SK-N-SH (cell line): ENCODE measurements at places on chromosomes 2 and 18. TPM values are rescaled to one million over a fixed set of nuclear protein-coding genes. Genes with fewer than 3 reads are reported as not detected.

- H3K4me1 ChIP-seq = no peaks in the 10 kb centered on the region
- H3K27ac ChIP-seq = peak overlapping the region; percentile 49
- no peaks in the 10 kb centered on the region for H3K27me3 ChIP-seq
- H3K4me3 ChIP-seq = no peak overlapping the region
Observed at GRCh38 chr2:201831469-201831868, 25.1 kb downstream of the CDK15 start.

- H3K4me1 ChIP-seq = no peaks in the 10 kb centered on the region
- no peak for DNase-seq
- H3K4me3 ChIP-seq = no peak overlapping the region
- H3K27ac ChIP-seq = no peak overlapping the region
- no peaks in the 10 kb centered on the region for H3K36me3 ChIP-seq
Observed at GRCh38 chr2:229363185-229363814, 92.2 kb upstream of the PID1 start.

DNA sequence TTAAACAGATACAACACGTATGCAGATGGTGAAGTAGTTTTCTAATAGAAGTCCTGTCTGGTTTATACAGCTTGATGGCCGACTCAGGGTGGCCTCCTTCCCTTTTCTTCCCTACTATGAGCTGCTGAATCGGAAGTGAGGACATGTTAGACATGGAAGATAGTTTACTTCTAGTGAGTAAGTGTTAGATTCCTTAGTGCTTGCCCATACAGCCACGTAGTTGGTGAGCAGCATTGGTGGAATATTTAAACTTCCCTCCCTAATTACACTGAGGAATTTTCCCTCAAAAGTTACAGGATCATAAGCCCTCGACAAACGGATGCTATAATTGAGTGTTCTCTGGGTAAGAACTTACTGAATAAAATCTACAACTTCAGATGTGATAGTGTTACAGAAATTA, 52.1 kb downstream of the RHBDD1 start:
- H3K4me1 ChIP-seq = peaks cover 2% of the 10 kb centered on the region
- H3K36me3 ChIP-seq = peaks cover 3% of the 10 kb centered on the region
- no peak overlapping the region for H3K27ac ChIP-seq

GRCh38 chr2:16069933-16070647, 129.7 kb downstream of the MYCN start:
- no peaks in the 10 kb centered on the region for H3K4me1 ChIP-seq
- no peak for DNase-seq
- no peak overlapping the region for H3K27ac ChIP-seq
- H3K27me3 ChIP-seq = no peaks in the 10 kb centered on the region

DNA sequence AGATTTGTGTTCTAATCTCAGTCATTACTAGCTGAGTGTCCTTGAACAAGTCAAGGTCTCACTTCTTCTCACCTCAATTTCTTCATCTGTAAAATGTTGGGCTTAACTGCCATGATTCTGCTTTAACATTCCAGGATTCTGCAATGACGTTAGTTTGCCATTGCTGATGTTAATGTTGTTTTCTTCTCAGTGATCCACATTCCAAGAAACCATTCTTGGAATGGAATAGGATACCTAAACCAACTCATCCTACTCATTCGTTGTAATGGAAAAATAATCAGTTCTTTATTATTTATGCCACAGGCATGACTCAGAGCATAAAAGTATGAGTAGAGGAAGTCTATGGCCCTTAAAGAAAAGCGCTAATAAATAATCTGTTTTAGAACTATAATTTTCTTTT, 140.2 kb upstream of the ETAA1 start:
- no peaks in the 10 kb centered on the region for H3K36me3 ChIP-seq
- H3K27me3 ChIP-seq = no peaks in the 10 kb centered on the region
- no peak overlapping the region for H3K27ac ChIP-seq
- DNase-seq = no peak
- peaks cover 26% of the 10 kb centered on the region for H3K4me1 ChIP-seq
- no peak overlapping the region for H3K4me3 ChIP-seq

- no peak for DNase-seq
- no peak overlapping the region for H3K27ac ChIP-seq
- H3K4me1 ChIP-seq = no peaks in the 10 kb centered on the region
- no peaks in the 10 kb centered on the region for H3K36me3 ChIP-seq
- H3K4me3 ChIP-seq = no peak overlapping the region
Observed at GRCh38 chr2:110216199-110216598, 3.9 kb upstream of the MTLN start.

GRCh38 chr18:48708807-48709206, 170.0 kb downstream of the CTIF start:
- peaks cover 9% of the 10 kb centered on the region for H3K36me3 ChIP-seq
- H3K27ac ChIP-seq = no peak overlapping the region
- H3K4me3 ChIP-seq = no peak overlapping the region
- no peaks in the 10 kb centered on the region for H3K4me1 ChIP-seq
- H3K27me3 ChIP-seq = no peaks in the 10 kb centered on the region

GRCh38 chr18:49013291-49013691, 62.5 kb upstream of the SMAD7 start:
- DNase-seq = no peak
- H3K4me3 ChIP-seq = no peak overlapping the region
- peaks cover 11% of the 10 kb centered on the region for H3K4me1 ChIP-seq
- no peak overlapping the region for H3K27ac ChIP-seq
- no peaks in the 10 kb centered on the region for H3K36me3 ChIP-seq

DNA sequence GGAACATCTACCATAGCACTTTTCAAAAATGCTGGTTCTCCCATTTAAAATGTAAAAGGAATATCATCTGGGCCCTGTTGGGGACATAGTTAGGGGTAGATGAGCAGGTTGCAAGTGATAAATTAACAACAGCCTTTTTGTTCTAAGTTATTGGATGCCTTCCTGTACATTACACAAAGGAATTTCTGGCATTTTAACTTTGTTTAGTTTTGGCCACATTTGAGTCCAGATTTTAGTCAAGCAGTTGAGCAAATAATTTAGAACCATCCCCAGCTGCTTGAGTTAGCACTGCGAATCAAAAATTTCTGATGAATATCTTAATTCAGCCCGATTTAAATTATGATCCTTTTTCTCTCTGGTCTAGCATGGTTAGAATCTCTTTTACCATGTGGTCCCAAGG, 124.4 kb downstream of the TTC27 start:
- H3K27ac ChIP-seq = peak overlapping the region; percentile 58; the same call in 1 of the 2 replicates
- H3K27me3 ChIP-seq = no peaks in the 10 kb centered on the region
- peaks cover 4% of the 10 kb centered on the region for H3K4me1 ChIP-seq
- no peak for DNase-seq
- peaks cover 35% of the 10 kb centered on the region for H3K36me3 ChIP-seq
- no peak overlapping the region for H3K4me3 ChIP-seq

- no peaks in the 10 kb centered on the region for H3K27me3 ChIP-seq
- DNase-seq = no peak
- H3K4me1 ChIP-seq = no peaks in the 10 kb centered on the region
- H3K4me3 ChIP-seq = no peak overlapping the region
- H3K36me3 ChIP-seq = no peaks in the 10 kb centered on the region
Observed at GRCh38 chr2:77458216-77458615, 64.0 kb downstream of the LRRTM4 start.

DNA sequence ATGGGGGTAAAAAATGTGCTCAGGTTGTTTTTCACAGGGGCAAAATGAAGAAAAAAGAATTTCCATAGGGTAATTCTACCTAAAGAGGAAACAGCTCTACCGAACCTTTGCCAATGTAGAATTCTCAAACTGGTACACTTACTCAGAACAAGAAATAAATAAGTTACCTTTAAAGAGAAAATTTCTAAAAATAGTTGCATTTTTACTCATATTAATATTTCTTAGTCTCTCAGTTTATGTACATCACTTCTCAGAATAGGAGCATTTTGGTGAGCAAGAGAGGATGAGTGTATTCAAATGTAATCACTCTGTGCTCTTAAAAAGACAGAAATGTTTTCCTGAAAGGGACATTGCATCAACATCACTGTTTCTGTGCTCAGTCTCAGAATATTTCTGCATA, 574.7 kb upstream of the SLC8A1 start:
- H3K4me3 ChIP-seq = no peak overlapping the region
- H3K4me1 ChIP-seq = peaks cover 11% of the 10 kb centered on the region
- no peak for DNase-seq
- no peak overlapping the region for H3K27ac ChIP-seq

GRCh38 chr2:85277416-85278158, 50.2 kb downstream of the TGOLN2 start:
- peaks cover 21% of the 10 kb centered on the region for H3K4me1 ChIP-seq
- H3K27ac ChIP-seq = peak overlapping the region; percentile 67
- H3K36me3 ChIP-seq = no peaks in the 10 kb centered on the region
- peak overlapping the region; percentile 32; the same call in 1 of the 2 replicates for H3K4me3 ChIP-seq
- no peaks in the 10 kb centered on the region for H3K27me3 ChIP-seq

DNA sequence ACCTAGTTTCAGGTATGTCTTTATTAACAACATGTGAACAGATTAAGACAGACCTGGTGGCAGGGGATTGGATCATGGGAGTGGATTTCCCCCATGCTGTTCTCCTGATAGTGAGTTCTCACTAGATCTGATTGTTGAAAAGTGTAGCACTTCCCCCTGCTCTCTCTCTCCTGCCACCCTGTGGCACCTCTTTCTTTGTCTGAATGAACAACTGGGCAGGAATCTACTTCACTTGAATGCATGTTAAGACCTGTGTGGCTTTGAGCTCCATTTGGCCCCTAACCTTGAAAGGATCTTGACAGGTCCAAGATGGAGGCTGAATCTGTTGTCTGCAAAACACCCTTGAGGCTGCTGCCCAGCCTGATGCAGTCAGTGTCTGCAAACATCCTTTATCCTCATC, 194.4 kb downstream of the RNF144A start:
- H3K36me3 ChIP-seq = no peaks in the 10 kb centered on the region
- no peak overlapping the region for H3K27ac ChIP-seq

DNA sequence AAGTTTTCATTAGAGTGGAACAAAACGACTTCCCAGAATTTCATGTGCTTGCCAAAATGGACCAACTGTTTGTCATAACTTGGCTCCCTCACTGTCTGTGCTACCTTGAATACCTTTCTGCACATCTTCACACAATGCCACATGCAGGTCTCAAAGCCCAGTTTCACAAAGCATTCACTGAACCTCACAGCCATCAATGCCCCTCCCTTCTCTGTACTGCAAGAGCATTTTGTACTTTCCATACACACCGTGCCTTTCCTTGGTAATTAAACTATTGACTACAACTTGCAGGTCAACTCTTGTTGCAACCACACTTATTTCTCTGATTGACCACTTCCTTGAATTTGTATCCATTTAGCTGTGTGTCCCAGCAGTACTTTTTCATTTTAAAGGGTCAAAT, 50.5 kb downstream of the PAX3 start:
- H3K4me3 ChIP-seq = no peak overlapping the region
- no peak for DNase-seq
- no peaks in the 10 kb centered on the region for H3K4me1 ChIP-seq
- H3K27me3 ChIP-seq = no peaks in the 10 kb centered on the region

GRCh38 chr18:80172056-80172455, 63.0 kb downstream of the ADNP2 start:
- no peak for DNase-seq
- no peaks in the 10 kb centered on the region for H3K4me1 ChIP-seq
- no peak overlapping the region for H3K4me3 ChIP-seq
- H3K36me3 ChIP-seq = no peaks in the 10 kb centered on the region

- H3K36me3 ChIP-seq = no peaks in the 10 kb centered on the region
- H3K4me3 ChIP-seq = no peak overlapping the region
- no peaks in the 10 kb centered on the region for H3K27me3 ChIP-seq
- H3K4me1 ChIP-seq = peaks cover 47% of the 10 kb centered on the region
- no peak for DNase-seq
- peak overlapping the region; percentile 71 for H3K27ac ChIP-seq
Observed at GRCh38 chr18:48590678-48591077, 51.8 kb downstream of the CTIF start.

FBXO15 gene
- polyA plus RNA-seq = 0.62 and 0.70 TPM in 2 replicates

L3MBTL4 gene
- polyA plus RNA-seq = 0.02 and 0.05 TPM in 2 replicates

CABYR gene
- 15.0 and 15.2 TPM in 2 replicates for polyA plus RNA-seq

IL36A gene
- not detected in 2 replicates for polyA plus RNA-seq

KLHL14 gene
- not detected in 2 replicates for polyA plus RNA-seq

ABI2 gene
- 47.1 and 51.5 TPM in 2 replicates for polyA plus RNA-seq

MBP gene
- 1.4 and 1.6 TPM in 2 replicates for polyA plus RNA-seq

SERPINB10 gene
- polyA plus RNA-seq = 0.10 and 0.15 TPM in 2 replicates

COLEC11 gene
- polyA plus RNA-seq = 8.7 and 15.2 TPM in 2 replicates

LRRFIP1 gene
- polyA plus RNA-seq = 47.3 and 60.9 TPM in 2 replicates

ARHGAP15 gene
- not detected in 2 replicates for polyA plus RNA-seq

UGT1A8 gene
- polyA plus RNA-seq = not detected in 2 replicates

SLC39A6 gene
- polyA plus RNA-seq = 67.4 and 112 TPM in 2 replicates
